ENCODE measurements at places on chromosomes 7 and 10. TPM values are rescaled to one million over a fixed set of nuclear protein-coding genes. Genes with fewer than 3 reads are reported as not detected.

GRCh38 chr7:47782792-47783191, 165.5 kb downstream of the PKD1L1 start:
- no peak for DNase-seq

- DNase-seq: no peak
Measured at GRCh38 chr7:115449689-115450088, 527.8 kb downstream of the MDFIC start.

GRCh38 chr10:132836832-132837540, 51.0 kb upstream of the NKX6-2 start:
- peak; percentile 42 for DNase-seq

Gene TSPAN15
- total RNA-seq: 2.6 TPM

- no peak for DNase-seq
Measured at GRCh38 chr7:78002021-78002420, 203.4 kb downstream of the PHTF2 start.

GRCh38 chr10:113474752-113475151, 78.1 kb upstream of the HABP2 start:
- DNase-seq: no peak

Gene ITGB1
- 34.5 TPM for total RNA-seq

- no peak for DNase-seq
Measured at GRCh38 chr7:156777364-156778069, 115.5 kb downstream of the LMBR1 start.

Gene NRCAM
- 14.8 TPM for total RNA-seq

DNA sequence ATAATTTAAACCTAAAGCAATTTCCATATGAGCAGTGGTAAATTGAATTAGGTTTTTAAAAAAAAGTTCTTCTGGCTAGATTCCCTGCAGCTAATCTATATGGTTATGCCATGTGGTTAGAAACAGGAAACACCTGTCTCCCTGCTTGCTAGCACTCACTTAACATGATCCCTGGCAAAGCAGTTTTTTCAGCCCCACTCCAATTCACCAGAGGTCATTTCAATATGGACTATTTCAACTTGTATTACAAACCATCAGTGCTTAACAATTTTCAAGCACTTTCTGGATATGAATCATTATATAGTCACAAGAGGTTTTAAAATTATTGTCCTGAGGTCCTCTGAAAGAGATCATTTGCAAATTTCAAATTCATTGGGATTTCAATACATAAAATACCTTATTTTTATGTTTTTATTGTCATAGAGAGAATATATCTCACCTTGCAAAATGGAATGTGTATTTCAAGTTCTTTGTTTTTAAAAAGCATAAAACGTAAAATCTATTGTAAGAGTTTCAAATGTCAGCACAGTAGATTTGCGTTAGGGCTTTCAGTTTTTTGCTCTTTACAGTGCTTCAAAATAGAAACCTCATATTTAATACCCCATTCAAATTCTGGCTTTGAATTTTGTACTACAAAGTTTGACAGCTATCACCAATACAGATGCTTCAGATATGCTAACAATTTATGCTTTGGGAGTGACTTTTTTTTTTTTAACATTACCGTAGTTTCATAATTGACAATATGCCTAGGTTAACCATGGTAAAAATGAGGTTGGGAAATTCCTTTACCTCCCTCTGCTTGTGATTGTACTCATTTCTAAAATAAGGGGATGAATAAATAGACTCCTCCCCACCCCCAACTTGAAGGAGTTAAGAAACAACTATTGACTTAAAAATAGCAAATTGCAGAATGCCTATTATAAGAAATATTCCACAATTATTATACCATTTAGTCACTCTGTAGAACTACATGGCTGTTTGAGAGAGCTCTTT, 117.5 kb upstream of the HGF start:
- DNase-seq: no peak

DNA sequence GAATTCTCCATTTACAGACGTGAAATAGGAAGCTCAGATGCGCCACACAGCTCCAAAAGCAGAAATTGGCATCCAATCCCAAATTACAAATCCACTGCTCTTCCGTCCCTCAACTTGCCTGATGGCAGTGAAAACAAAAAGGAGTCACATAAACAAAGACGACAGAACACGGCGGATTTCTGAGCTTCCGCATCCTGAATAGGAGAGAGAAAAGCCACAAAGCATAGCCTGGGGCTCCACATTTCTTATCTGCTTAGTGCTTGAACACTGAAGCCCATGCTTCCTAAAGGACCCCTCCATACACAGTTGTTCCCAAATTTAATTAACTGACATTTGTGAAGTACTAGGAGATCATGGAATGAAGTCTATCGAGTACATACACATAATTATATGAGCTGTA, 32.6 kb downstream of the BEND7 start:
- DNase-seq: no peak

DNA sequence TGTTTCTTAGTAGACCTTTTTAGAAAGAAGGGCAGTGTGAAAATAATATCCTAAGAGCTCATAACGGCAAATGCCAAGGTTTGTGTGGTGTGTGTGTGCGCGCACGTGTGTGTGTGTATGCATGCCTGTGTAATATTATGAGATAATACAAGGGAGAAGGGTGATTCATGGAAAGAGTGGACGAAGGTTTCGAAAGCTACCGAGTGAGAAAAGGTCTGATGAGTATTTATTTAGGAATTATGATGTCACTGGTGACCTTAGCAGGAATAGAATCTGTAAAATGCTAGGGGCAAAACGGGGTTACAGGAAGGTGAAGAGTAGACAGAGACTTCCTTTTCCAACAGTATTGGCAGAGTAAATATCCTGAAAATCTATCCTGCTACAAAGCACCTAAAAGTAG, 107.3 kb downstream of the AHR start:
- DNase-seq: no peak

GRCh38 chr10:9268176-9268575, 1213.7 kb downstream of the GATA3 start:
- no peak for DNase-seq

Gene PAPSS2
- not detected for total RNA-seq

Gene CFTR
- not detected for total RNA-seq

- DNase-seq: no peak
Measured at GRCh38 chr7:4436361-4436895, 245.7 kb upstream of the FOXK1 start.

GRCh38 chr10:6044060-6044459, 18.1 kb downstream of the IL2RA start:
- DNase-seq: no peak

GRCh38 chr7:74554178-74554577, 100.5 kb downstream of the GTF2IRD1 start:
- no peak for DNase-seq

- DNase-seq: no peak
Measured at GRCh38 chr7:40468891-40469864, 334.4 kb downstream of the SUGCT start.

Gene NAT16
- not detected for total RNA-seq

DNA sequence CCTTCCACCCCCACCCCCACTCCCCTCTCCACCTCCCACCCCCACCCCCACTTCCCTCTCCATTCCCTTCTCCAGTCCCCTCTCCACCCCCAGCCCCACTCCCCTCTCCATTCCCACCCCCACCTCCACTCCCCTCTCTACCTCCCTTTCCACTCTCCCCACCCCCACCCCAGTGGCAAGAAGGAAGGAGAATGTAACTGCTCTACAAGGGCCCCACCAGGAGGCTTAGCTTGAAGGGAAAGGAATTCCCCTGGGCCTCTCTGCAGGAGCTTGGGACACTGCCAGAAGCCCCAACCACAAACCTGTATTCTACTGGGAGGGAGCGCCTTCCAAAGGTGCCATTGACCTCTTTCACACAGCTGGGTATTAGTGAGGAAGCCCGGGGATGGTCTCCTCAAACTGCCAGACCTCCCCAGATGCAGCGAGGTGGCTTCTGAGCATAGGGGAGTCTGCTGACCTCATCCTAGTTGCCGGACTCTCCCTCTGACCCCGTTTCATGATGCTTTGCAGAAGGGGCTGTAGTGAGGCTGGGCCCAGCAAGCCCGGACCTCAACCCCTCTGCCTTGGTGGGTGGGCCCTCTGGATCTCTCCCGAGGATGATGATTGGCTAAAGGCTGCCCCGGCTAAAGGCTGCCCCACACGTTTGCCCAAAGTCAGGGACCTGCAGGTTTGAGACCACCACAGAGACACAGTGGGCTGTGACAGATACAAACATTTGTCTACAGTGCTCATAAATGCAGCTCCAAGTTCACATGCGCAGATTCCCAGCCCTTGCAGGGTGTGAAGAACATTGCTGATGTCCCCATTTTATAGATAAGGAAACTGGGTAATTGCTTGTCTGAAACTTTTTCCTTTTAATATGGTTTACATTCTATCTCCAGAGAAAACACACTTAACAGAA, 2.9 kb downstream of the DEPP1 start:
- DNase-seq: no peak

- DNase-seq: no peak
Measured at GRCh38 chr10:93458821-93459257, 23.3 kb downstream of the MYOF start.

GRCh38 chr10:5813091-5813340, 218 bp downstream of the GDI2 start:
- DNase-seq: no peak

- no peak for DNase-seq
Measured at GRCh38 chr10:119533473-119533872, 9.0 kb downstream of the RGS10 start.

- no peak for DNase-seq
Measured at GRCh38 chr7:135645296-135645904, 16.9 kb upstream of the STMP1 start.

- no peak for DNase-seq
Measured at GRCh38 chr7:134046594-134047128, 80.5 kb upstream of the LRGUK start.

- DNase-seq: no peak
Measured at GRCh38 chr10:8531116-8531515, 476.6 kb downstream of the GATA3 start.

- DNase-seq: no peak
Measured at GRCh38 chr10:480498-480927, 209.0 kb downstream of the DIP2C start.

DNA sequence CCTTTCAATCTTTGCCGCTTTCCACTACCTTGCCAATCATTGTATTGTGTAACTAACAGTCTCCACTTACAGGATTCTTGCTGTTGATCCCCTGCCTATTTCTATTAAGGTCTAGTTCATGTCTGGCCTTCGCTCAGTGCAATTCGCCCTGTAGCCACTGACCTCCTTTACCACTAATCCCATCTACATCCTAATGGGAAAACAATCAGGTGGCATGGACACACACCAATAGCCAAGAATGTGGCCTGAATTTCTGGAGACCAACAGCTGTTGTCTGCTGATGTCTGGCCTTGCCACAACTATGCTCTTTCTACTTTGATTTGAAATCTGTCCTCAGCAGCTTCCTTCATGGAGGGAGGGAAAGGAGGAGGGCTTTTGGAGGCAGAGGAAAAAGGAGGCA, 546.2 kb downstream of the SORCS3 start:
- no peak for DNase-seq

GRCh38 chr7:129295015-129295423, 70.2 kb downstream of the AHCYL2 start:
- DNase-seq: no peak

DNA sequence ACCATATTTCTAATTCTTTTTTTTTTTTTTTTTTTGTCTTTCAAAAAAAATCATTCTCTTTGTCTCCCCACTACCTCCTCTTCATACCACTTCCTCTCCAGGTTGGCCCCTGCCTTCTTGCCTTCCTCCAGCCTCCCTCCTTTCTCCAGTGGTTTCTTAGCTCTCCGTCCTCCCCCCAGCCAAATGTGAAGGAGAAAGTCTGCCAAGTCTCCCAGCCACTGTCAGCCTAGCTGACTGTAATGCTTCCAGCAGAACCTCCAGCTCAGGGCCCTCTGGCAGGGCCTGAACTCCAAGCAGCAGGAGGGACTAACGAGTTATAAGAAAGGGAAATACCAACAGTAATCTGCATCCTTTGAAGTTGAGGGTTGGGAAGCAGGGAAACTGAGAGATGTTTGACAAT, 35.5 kb upstream of the BICC1 start:
- DNase-seq: no peak

GRCh38 chr7:73810998-73811360, 19.8 kb upstream of the CLDN4 start:
- no peak for DNase-seq

Gene FRMPD2
- total RNA-seq: not detected

All from CD8-positive, alpha-beta T cell (primary cell).